Non-pigmented ciliary epithelial cell (primary cell): ENCODE measurements at places on chromosomes 11 and 22.

GRCh38 chr11:121999651-122000050, 116.4 kb downstream of the BLID start:
- DNase-seq, result no peak

DNA sequence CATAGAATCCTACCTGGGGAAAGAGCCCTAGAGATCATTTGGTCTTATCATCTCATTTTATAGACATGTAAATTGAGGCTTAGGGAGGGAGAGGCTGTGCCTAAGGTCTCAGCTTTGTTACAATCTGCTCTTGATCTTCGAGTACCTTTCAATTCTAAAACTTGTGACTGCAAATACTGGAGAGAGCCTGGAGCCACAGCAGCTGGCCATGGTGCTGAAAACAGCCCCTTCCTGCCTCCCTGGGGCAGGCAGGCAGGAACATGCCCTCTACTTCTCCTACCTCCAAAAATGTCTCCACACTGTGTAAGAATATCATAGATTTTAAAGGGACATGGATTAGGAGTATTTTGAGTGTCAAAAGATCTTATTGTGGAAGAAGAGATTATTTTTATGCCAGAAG, 52.2 kb downstream of the C22orf42 start:
- no peak for DNase-seq

DNA sequence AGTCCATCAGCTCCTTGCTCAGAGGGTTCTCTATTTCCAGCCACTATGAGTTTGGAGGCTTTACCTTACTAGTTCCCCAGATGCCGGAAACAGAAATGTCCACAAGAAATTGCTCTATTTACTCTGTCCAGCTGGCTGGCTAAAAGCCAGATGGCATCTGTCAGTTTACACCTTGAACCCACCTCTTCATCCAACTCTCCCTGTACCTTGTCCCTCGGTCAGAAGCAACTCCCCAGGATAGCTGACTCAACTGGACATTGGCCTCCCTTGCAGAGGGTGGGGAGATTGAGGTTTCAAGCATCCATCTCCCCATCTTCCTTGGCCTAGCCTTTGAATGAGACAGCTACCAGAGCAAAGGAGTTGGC, 1.7 kb downstream of the C2CD2L start:
- DNase-seq, result no peak

DNA sequence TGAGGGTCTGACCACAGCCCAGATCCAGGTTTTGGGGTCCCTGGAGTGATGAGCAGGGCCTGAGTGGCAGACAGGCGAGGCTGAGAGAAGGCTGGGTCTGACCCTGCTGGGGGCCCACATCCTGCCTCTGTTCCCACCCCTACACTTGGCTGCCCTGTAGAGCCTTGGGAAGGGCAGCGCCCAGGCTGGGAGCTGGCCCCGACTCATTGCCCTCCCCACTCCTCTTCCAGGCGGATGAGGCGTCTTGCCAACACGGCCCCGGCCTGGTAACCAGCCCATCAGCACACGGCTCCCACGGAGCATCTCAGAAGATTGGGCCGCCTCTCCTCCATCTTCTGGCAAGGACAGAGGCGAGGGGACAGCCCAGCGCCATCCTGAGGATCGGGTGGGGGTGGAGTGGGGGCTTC, 4.9 kb downstream of the DERL3 start:
- DNase-seq, result no peak

- no peak for DNase-seq
Measured at GRCh38 chr11:96186806-96187205, 156.2 kb downstream of the MAML2 start.

- DNase-seq, result no peak
Measured at GRCh38 chr11:70655816-70656215, 257.5 kb downstream of the CTTN start.

- DNase-seq, result no peak
Measured at GRCh38 chr11:37026741-37027140, 428.7 kb upstream of the RAG2 start.

DNA sequence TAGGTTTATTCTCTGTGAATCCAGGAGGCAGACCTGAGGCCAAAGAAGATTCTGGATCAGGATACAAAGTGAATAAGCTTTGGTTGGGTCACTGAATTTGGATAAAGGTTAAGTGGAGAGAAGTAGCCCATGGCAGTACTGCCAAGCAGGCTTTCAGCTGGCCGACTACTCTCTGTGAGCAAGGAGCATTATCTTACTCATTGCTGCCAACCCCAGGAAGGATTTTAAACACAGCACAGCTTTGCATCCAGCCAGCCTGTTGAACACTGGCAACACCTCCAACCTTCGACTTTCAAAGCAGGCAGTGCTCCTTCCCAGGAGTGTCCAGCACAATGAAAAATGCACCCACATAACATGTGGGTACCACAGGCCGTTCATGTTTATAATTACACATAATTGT, 363.7 kb upstream of the SYN3 start:
- no peak for DNase-seq

- DNase-seq, result no peak
Measured at GRCh38 chr22:42176255-42176915, 45.8 kb upstream of the CYP2D6 start.

DNA sequence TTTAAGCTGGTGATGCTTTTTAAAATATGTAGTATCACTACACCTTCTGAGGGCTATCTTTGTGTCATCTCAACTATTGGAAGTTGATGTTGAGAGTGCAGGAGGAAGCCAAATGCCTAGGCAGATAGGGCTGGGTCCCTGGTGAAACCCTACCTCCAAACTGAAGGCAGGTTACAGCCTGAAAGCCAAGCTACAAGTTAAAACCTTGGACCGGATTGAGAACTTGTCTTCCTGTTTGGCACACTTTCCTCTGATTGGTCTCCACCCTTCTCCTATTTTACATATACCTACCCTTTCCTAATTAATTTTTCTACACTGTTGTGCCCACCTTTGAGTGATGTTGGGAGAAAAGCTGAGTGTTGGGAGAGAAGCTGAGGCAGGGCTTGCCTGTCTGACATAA, 287.8 kb upstream of the CNTN5 start:
- no peak for DNase-seq

DNA sequence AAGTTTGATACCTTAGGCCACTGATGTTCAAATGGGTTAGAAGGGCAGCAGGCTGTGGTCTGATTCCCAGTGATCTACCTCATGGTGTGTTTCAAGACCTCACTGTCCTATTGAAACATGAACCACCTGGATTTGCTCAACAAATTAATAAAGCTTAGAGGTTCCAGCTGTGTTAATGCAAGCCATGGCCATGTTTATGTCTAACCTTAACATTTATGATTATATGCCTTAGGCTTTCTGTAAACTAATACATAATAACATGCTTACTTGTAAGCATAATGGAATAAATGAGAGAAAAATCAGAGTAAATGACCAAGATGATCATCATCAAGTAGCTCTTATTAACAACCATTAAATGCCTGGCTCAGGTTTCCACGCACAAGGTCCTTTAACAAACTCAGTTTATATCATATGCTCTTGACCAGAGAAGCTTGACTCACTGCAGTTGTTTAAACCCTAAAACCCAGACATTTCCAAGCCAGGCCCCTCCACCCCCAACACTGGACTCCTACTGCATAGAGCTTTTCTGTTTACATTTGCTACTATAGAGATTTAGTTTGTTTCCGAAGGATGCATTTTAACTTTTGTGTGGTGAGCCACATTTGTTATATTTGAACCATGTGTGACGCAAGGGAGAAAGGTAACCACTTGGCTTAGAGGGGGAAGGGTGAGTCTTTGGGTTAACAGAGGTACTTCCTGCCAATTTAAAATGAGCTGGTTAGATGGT, 43.7 kb downstream of the KREMEN1 start:
- no peak for DNase-seq

DNA sequence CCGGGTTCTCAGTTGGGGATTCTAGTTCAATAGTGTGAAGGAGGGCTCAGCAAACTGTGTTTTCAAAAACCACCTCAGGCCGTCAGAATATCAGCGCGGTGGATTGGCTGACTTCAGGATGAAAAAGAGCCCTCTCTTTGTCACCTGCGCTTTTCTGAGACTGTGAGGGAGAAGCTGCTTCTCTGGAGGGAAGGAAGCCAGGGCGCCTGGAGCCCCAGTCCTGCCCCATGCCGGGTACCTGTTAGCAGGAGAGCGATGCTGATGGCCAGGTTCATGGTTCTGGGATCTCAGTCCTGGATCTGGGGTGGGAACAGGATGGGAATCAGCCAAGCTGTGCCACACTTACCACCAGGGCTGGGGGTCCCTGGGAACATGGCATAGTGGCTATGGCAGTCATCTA, 2.3 kb downstream of the THY1 start:
- no peak for DNase-seq

GRCh38 chr11:109096266-109096665, 325.7 kb upstream of the C11orf87 start:
- no peak for DNase-seq

- DNase-seq, result no peak
Measured at GRCh38 chr22:35631597-35631996, 14.5 kb upstream of the MB start.

DNA sequence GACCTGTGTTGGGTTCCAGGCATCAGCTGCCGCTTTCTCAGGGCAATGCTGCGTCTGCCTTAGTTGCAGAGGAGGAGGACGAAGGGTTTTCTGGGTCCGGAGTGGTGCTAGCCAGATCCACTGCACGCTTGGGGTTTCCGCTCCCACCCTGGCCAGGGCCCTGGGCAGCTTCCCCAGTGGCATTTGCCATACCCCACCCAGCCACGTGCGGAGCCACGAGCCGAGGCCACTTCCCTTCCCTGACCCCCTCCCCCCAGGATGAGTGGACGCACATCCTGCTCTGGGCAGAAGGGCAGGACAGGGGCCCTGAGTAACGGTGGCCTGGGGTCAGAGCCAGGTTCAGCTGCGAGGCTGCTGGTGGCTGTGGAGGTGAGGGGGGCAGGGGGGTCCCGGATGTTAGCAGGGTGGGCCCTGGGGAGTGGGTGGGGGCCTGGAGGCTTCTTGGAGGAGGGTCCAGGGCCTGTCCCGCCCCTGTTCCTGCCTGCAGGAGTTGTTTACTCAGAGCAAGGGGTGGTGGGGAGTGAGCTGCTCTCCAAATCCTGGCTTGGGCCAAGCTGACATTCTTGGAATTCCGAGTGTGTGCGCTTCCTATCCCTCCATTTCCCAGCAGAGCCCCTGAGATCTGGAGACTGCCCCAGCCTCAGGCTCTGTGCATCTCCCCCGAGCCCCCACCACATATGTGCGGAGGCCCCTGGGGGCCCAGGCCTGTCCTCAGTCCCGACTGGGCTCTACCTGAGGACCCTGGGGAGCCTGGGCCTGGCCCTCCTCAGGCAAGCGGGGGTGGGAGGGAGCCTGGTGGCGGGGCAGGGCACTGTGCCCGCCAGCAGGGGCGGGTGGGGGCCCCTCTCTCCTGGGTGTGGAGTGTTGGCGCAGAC, 1.4 kb downstream of the TSPAN4 start:
- peak; percentile 62 for DNase-seq

GRCh38 chr11:126834573-126834972, 166.0 kb downstream of the KIRREL3 start:
- DNase-seq, result no peak

DNA sequence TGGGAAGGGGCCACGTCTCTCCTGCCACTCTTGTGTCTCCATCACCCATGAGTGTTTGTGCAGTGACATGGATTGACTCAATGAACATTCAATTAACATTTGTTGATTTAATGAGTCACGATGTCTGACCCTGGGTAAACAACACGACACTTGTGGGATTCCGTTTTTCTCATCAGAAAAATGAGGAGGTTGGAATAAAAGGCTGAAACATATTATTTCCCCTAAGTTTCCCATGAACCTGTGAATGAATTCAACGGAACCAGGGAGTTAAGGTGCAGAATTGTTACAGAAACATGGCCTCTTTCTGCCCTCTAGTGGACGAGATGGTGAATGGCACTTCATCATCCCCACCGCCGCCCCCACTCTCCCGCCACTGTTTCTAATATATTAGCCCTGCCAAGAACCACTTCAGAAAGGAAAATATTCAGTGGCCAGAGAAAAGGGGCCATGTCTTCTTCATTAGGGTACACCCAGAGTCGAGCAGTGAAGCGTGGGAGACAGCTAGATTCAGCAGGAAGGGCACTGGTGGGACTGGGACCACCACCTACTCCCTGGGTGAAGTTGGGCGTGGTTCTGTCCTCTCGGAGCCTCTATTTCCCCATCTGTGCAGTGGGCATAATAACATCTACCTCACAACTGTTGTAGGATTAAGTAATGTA, 46.3 kb upstream of the SYT13 start:
- peak; percentile 1 for DNase-seq

- DNase-seq, result peak; percentile 28
Measured at GRCh38 chr22:46984751-46985506, 222.5 kb downstream of the TBC1D22A start.
